ENCODE measurements at places on chromosomes 2 and 18. TPM values are rescaled to one million over a fixed set of nuclear protein-coding genes. Genes with fewer than 3 reads are reported as not detected.

The LDLRAD4 gene
- 35.9 TPM for total RNA-seq

- no peak overlapping the region for H3K4me3 ChIP-seq
- no peak overlapping the region for H3K27ac ChIP-seq
- DNase-seq, result no peak
Observed at GRCh38 chr18:55605733-55606338, 17.8 kb upstream of the TCF4 start.

DNA sequence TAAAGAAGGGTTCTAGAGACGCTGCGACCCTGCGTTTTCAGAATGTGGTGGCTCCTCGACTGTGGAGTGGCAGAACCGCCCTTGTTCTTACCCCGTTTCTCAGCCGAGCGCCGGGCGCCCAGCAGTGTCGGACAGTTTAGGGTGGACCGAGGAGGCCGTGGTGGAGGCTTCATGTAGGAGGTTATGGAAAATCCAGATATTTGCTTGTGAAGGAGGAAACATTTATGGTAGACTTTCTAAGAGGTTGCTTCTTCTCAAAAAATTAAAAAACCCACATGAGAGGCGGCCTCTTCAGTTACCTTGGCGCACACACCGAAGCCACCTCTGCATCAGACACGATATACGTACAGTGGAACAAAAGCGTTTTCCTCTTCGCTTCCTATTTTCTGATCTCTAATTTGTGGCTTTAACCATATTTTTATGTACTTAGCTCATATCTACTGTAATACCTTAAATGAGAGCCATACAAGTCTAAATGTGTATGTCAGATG is 120.8 kb downstream of the NFATC1 start:
- no peak for DNase-seq
- H3K27ac ChIP-seq, result no peak overlapping the region
- H3K4me3 ChIP-seq, result no peak overlapping the region
- no peaks in the 10 kb centered on the region for H3K4me1 ChIP-seq
- H3K27me3 ChIP-seq, result no peaks in the 10 kb centered on the region

GRCh38 chr2:144470334-144470733 is 49.6 kb downstream of the ZEB2 start:
- no peak for DNase-seq
- H3K27ac ChIP-seq, result no peak overlapping the region
- H3K4me1 ChIP-seq, result peaks cover under 1% of the 10 kb centered on the region

- H3K4me1 ChIP-seq, result no peaks in the 10 kb centered on the region
- no peak for DNase-seq
- H3K27me3 ChIP-seq, result no peaks in the 10 kb centered on the region
- no peak overlapping the region for H3K4me3 ChIP-seq
- H3K27ac ChIP-seq, result no peak overlapping the region
- no peaks in the 10 kb centered on the region for H3K36me3 ChIP-seq
Observed at GRCh38 chr2:172600557-172601008, 44.7 kb downstream of the PDK1 start.

The SERPINB11 gene
- not detected for total RNA-seq

The GPR55 gene
- total RNA-seq, result not detected

- no peak overlapping the region for H3K4me3 ChIP-seq
- no peak overlapping the region for H3K27ac ChIP-seq
- no peaks in the 10 kb centered on the region for H3K36me3 ChIP-seq
- H3K27me3 ChIP-seq, result no peaks in the 10 kb centered on the region
Observed at GRCh38 chr18:12301263-12302005, 6.6 kb upstream of the TUBB6 start.

The GALR1 gene
- not detected for total RNA-seq

The CD8B2 gene
- not detected for total RNA-seq

- H3K27ac ChIP-seq, result no peak overlapping the region
- no peaks in the 10 kb centered on the region for H3K36me3 ChIP-seq
- peak; percentile 6 for DNase-seq
- peaks cover 7% of the 10 kb centered on the region for H3K4me1 ChIP-seq
- H3K27me3 ChIP-seq, result no peaks in the 10 kb centered on the region
Observed at GRCh38 chr2:202311823-202312388, 46.3 kb downstream of the NOP58 start.

The ALPP gene
- total RNA-seq, result not detected

GRCh38 chr18:77006305-77007175 is 126.0 kb downstream of the MBP start:
- no peak overlapping the region for H3K4me3 ChIP-seq
- H3K27me3 ChIP-seq, result no peaks in the 10 kb centered on the region
- H3K36me3 ChIP-seq, result peaks cover 2% of the 10 kb centered on the region
- no peak overlapping the region for H3K27ac ChIP-seq

- H3K27ac ChIP-seq, result no peak overlapping the region
- H3K27me3 ChIP-seq, result no peaks in the 10 kb centered on the region
- no peak for DNase-seq
- H3K4me3 ChIP-seq, result no peak overlapping the region
- H3K4me1 ChIP-seq, result no peaks in the 10 kb centered on the region
Observed at GRCh38 chr2:225173909-225174308, 131.6 kb upstream of the DOCK10 start.

DNA sequence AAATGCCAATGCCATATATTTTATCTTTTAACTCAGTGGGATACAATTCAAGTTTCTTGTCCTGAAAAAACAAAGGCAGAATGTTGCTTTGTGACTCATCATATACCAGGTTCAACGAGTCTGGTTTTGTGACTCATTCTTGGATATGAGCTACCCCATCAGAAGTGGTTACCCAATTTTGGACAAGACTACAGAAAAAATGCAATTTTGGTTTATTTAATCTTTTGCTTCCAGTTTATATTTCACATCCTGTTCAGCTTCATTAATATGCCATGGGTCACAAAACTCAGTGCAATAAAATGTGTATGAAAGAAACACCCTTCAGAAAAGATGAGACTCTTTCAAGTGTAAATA is 25.0 kb downstream of the FN1 start:
- H3K4me3 ChIP-seq, result no peak overlapping the region
- H3K4me1 ChIP-seq, result no peaks in the 10 kb centered on the region
- no peak overlapping the region for H3K27ac ChIP-seq
- H3K36me3 ChIP-seq, result no peaks in the 10 kb centered on the region

The FOXI3 gene
- total RNA-seq, result not detected

GRCh38 chr2:149449017-149449416 is 118.6 kb downstream of the LYPD6 start:
- no peak overlapping the region for H3K4me3 ChIP-seq
- no peak overlapping the region for H3K27ac ChIP-seq
- no peaks in the 10 kb centered on the region for H3K4me1 ChIP-seq
- DNase-seq, result no peak
- H3K27me3 ChIP-seq, result no peaks in the 10 kb centered on the region

- no peaks in the 10 kb centered on the region for H3K4me1 ChIP-seq
- H3K36me3 ChIP-seq, result no peaks in the 10 kb centered on the region
- DNase-seq, result no peak
- no peak overlapping the region for H3K4me3 ChIP-seq
- no peaks in the 10 kb centered on the region for H3K27me3 ChIP-seq
Observed at GRCh38 chr2:67948506-67948905, 114.3 kb downstream of the C1D start.

- no peaks in the 10 kb centered on the region for H3K36me3 ChIP-seq
- no peak overlapping the region for H3K27ac ChIP-seq
- no peak overlapping the region for H3K4me3 ChIP-seq
- H3K27me3 ChIP-seq, result no peaks in the 10 kb centered on the region
Observed at GRCh38 chr2:158936978-158937377, 31.5 kb upstream of the TANC1 start.

The STK17B gene
- total RNA-seq, result 16.9 TPM

The XIRP2 gene
- not detected for total RNA-seq

- no peaks in the 10 kb centered on the region for H3K27me3 ChIP-seq
- H3K27ac ChIP-seq, result no peak overlapping the region
- no peak for DNase-seq
- no peaks in the 10 kb centered on the region for H3K36me3 ChIP-seq
- no peaks in the 10 kb centered on the region for H3K4me1 ChIP-seq
Observed at GRCh38 chr2:15311926-15312325, 249.2 kb downstream of the NBAS start.

DNA sequence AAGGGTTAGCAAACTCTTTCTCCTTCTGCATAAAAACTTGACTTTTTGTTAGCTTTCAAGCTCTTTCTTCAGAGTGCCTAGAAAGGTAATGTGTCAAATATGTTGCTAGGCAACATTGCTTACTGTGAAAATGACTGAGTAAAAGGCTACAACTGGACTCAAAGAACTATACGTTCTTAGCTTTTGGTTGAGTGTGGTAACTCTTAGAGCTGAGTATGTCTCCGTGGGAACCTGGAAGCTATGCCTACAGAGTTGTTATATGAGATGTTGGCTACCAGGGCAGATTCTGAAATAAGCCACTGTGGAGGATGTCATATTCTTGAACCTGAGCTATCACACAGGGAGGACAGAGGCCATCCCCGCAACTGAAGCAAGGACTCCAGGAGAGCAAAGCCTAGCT is 105.5 kb downstream of the ARL6IP6 start:
- no peaks in the 10 kb centered on the region for H3K27me3 ChIP-seq
- DNase-seq, result no peak
- H3K4me3 ChIP-seq, result no peak overlapping the region
- peaks cover 6% of the 10 kb centered on the region for H3K4me1 ChIP-seq
- no peak overlapping the region for H3K27ac ChIP-seq
- H3K36me3 ChIP-seq, result no peaks in the 10 kb centered on the region

- no peak overlapping the region for H3K27ac ChIP-seq
Observed at GRCh38 chr18:12842459-12843380, 41.3 kb downstream of the PTPN2 start.

DNA sequence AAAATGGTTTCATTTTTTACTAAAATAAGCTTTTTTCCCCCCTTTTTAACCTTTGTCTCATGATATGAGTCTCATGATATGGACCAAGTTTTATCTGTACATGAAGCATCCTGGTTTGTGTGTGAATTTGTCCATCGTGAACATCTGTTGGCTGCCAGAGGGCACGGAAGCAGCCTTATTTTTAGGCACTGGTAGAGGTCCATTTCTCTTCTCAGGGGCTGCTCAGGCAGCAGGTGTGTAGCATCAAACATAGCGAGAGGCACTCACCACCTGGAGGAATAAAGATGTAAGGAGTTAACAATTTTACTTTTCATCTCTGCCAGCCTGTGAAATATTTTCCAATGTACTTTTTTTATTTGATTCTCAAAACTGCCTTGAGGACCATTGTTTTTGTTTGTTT is 134.5 kb downstream of the RHBDD1 start:
- no peak overlapping the region for H3K4me3 ChIP-seq
- DNase-seq, result no peak
- no peaks in the 10 kb centered on the region for H3K36me3 ChIP-seq
- H3K27me3 ChIP-seq, result no peaks in the 10 kb centered on the region

DNA sequence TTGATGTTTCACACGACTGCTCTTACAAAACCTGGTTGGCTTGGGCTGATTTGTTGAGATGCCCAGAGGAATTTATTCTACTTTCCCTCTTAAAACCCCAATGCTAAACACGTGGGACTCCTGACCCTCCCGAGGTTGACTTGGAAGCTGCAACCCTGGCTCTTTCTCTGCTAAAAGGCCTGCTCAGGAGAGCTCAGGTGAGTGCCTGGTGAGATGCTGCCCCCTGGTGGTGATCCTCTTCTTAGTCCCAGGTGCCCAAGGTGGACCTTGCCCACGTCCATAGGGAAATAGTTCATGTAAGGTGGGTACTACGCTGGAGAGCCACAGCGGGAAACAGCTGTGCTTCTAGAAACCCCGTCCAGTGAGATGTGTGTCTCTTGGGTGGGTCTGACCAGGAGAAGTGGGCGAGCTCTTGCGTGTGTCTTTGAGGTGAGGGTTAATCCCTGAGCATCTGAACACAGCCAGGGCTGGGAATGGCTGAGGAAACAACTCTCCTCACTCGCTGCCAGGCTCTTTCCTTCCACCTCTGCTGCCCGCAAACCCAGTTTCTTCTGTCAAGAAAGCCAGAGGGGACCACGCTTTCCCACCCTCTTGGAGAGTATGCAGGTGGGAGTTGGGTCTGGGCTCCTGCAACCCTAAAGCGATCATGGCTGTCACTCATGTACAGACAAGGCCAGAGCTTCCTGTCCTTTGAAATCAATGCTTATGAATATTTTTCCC is 25.5 kb upstream of the PXDN start:
- H3K4me1 ChIP-seq, result no peaks in the 10 kb centered on the region
- no peaks in the 10 kb centered on the region for H3K36me3 ChIP-seq
- H3K27ac ChIP-seq, result no peak overlapping the region
- H3K27me3 ChIP-seq, result no peaks in the 10 kb centered on the region
- no peak overlapping the region for H3K4me3 ChIP-seq

- H3K27me3 ChIP-seq, result no peaks in the 10 kb centered on the region
- no peak overlapping the region for H3K27ac ChIP-seq
- no peak for DNase-seq
- H3K4me3 ChIP-seq, result no peak overlapping the region
- H3K36me3 ChIP-seq, result no peaks in the 10 kb centered on the region
Observed at GRCh38 chr2:167681234-167682015, 566.0 kb downstream of the STK39 start.

- H3K27ac ChIP-seq, result no peak overlapping the region
- H3K4me3 ChIP-seq, result no peak overlapping the region
- H3K27me3 ChIP-seq, result no peaks in the 10 kb centered on the region
- no peaks in the 10 kb centered on the region for H3K36me3 ChIP-seq
Observed at GRCh38 chr2:149149007-149149297, 110.5 kb downstream of the LYPD6B start.

GRCh38 chr18:28736951-28737350 is 560.0 kb upstream of the CDH2 start:
- H3K4me3 ChIP-seq, result no peak overlapping the region
- no peaks in the 10 kb centered on the region for H3K27me3 ChIP-seq
- no peaks in the 10 kb centered on the region for H3K36me3 ChIP-seq

- H3K27me3 ChIP-seq, result no peaks in the 10 kb centered on the region
- no peak overlapping the region for H3K27ac ChIP-seq
- H3K4me1 ChIP-seq, result no peaks in the 10 kb centered on the region
- H3K36me3 ChIP-seq, result no peaks in the 10 kb centered on the region
- H3K4me3 ChIP-seq, result no peak overlapping the region
Observed at GRCh38 chr18:46276748-46277147, 172.6 kb downstream of the HAUS1 start.

DNA sequence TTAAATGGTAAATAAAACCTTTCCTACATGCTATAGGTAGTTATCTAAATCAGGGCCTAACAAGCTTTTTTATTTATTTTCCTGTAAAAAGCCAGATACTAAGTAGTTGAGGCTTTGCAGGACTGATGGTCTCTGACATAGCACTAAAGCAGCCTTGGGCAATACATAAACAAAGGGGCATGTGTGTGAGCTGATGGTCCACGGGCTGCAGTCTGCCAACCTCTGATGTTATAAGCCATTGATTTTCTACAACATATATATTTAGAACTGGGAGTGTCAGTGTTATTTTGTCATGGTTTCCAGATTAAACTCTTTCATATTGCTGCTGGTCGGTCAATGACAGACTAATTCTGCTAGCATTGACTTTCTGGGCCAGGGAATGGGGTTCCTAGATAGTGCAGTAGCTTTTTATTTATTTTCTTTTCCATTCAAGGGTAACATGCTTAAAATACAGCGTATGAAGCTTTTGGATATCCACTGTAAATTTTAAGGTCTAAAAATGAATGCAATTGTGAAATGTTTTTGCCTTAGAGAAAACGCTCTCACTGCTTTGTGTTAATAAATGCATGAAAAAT is 134.0 kb downstream of the NEDD4L start:
- no peak overlapping the region for H3K27ac ChIP-seq
- H3K4me3 ChIP-seq, result no peak overlapping the region
- no peaks in the 10 kb centered on the region for H3K27me3 ChIP-seq

The LYG1 gene
- total RNA-seq, result 1.6 TPM

GRCh38 chr2:133378928-133379549 is 189.2 kb downstream of the NCKAP5 start:
- no peaks in the 10 kb centered on the region for H3K27me3 ChIP-seq
- H3K36me3 ChIP-seq, result no peaks in the 10 kb centered on the region
- no peak overlapping the region for H3K27ac ChIP-seq
- H3K4me3 ChIP-seq, result no peak overlapping the region

The BCL11A gene
- total RNA-seq, result 16.2 TPM
